Daoy (cell line): ENCODE measurements at places on chromosomes 2 and 18.

GRCh38 chr2:214575030-214575429 lies 164.2 kb downstream of the VWC2L start:
- no peak for DNase-seq

GRCh38 chr2:207403950-207404349 lies 125.8 kb upstream of the CREB1 start:
- DNase-seq = no peak

GRCh38 chr2:166882851-166883250 lies 5.4 kb upstream of the XIRP2 start:
- no peak for DNase-seq

DNA sequence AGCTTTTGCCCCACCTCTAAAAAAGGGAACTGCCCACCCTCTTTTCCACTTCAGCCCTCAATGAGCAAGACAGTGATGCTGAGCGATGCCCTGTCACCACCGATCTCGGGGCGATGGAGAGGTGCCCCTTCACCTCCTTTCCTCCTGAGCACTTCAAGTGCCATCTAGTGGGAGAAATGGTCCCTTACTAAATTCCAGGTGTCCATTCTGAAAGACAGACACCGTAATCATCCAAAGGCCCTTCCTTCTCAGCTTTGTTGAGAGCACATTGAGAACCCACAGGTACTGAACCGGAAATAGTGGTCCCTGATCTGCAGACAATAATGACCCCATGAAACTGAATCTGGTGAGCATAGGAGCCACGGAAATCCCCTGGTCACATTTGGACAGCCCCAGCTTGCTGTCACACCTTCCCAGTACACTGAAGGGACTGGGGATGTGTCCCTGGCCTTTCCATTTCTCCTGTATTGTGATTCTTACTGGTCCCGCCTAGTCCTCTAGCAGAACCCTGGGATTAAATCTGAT lies 38.5 kb downstream of the KCTD18 start:
- peak; percentile 31 for DNase-seq

GRCh38 chr2:54466870-54467269 lies 10.7 kb downstream of the SPTBN1 start:
- DNase-seq = no peak

- no peak for DNase-seq
These were observed 602 bp upstream of the ADAM17 start for GRCh38 chr2:9556121-9556743.

- no peak for DNase-seq
These were observed 1072.5 kb downstream of the SUCLG1 start for GRCh38 chr2:83386549-83386948.

DNA sequence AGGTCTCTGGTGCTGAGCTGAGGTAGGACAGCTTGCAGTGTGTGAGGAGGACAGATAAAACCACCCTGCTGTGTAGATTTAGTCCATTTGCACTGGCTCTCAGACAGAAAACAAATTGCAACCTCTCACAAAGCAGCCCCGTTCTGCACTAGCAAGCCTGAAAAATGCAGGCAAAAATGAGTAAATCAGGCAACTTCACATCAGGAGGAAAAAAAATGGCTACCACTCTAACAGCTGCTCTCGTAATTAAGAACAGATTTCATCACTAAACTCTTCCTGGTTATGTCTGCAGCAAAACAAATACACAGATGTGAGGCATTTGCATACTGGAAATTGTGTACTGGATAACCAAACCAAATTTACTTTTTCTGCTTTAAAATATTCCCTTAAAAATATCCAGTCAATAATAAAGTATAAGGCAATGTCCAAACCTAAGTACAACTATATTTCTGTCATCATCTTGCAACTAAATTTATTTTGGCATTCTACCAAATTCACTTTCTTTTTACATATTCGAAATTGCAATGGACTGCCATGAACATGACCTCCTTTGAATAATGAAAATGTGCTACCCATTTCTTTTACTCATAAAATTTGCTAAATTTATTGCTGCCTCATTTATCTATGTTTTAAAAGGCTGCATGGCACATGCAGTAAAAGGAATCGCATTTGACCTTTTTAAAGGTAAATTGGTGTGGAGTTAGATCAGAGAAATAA lies 157.4 kb downstream of the AFF3 start:
- no peak for DNase-seq

DNA sequence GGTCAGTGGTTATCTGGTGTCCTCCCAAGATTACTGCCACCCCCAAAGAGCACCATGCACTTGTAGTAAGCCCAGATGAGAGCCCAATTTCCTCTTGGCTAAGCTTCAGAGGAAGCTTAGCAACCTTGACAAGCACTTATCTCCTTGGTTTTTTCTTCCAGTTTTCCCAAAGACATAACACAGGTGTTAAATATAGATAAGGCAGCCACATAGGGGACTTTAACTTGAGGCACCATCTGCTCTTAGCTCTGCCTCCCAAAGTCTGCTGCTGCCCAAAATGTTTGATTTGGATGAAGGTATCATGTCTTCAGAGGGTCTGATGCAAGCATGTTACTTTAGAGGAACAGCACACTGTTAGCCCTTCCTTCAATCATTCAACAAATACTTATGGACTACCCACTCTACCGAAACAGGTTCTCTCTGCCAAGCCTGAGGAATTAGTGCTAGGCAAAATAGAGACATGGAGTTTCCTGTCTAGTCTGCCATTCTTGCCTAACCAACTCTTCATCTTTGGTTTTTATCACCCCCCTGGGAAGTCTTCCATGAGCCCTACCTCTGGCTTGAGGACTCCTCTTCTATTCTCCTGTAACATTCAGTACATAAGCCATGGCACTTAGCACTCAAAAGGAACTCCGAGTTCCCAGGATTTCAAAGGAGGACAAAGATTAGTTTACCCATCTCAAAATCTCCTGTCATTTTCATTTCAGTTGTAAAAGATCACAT lies 73.7 kb downstream of the SP3 start:
- DNase-seq = no peak

DNA sequence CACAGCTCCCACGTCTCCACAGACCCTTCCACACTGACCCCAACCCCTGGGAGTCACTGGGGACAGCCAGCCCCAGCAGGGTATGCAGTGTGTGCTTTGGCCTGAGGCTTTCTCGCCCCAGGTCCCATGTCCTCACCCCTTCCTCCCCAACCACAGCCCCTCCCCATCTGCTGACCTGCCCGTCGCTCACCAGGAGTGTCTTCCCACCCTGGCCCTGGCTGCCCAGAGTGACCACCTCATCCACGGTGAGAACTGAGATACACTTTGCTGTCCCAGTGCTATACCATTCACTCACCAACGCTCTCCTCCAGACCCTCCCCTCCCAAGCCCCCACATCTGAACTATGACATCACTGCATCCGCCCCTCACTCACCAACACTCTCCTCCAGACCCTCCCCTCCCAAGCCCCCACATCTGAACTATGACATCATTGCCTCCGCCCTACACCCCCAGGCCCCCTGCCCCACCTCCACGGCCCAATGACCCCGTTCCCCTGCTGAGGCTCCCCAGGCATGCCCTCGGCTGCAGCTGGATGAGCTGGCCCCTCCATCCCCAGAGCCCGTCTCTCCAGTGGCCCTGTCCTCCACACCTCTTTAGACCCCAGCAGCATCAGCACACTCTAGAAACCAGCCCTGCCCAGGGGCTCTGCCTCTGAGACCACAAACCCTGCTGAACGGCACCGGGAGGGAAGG lies 55.2 kb downstream of the ANKMY1 start:
- no peak for DNase-seq

- DNase-seq = no peak
These were observed 67.0 kb upstream of the SERTAD2 start for GRCh38 chr2:64720535-64721319.

DNA sequence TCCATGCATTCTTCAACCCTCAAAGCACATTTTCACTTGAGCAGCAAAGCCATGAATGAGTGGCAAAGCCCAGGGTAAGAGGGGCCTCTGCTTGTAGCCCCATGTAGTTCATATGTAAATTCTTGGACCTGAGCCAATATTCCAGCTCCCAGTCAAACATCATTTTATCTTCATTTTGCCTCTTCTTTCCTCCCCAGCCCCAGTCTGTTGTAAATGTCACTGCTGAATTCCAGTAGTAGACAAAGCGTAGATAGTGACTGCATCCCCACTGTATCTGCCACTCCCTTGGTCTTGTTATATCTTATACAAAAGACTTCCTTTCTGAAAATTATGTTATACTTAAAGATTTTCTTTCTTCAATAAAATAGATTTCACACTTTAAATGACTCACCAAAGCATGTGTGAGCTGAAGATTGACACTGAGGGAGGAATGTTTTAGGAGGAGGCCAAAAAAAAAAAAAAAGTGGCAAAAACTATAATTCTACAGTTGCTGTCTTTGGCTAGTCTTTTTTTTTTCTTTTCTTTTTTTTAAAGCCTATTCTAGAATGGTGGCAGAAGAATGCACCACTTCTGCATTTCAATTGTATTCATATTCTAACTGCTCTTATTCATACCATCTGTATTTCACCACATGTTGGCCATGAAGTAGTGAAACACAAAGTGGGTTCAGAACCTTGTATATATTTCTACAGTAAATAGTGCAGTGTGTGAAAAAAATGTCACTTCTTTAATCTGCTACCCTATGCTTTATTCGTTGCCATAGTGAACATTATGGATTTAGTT lies 306.1 kb downstream of the CPS1 start:
- DNase-seq = no peak

GRCh38 chr18:55863876-55864275 lies 275.9 kb upstream of the TCF4 start:
- DNase-seq = no peak

DNA sequence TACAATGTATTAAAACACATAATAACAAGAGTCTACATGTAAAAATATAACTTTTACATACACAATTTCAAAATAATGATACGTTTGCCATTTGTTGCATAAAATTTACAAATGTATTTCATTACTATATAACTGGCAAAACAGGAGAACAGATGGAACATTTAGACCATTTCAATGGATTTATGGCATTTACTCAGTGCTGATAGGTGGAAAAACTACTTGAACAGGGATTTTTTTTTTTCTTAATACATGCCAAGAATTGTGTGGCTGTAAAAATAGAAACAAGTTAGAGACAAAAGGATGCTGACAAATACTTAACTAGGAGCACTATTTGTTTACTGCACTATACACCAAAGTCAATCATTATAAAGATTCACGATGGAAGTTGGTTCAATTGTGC lies 266.8 kb upstream of the CCDC68 start:
- no peak for DNase-seq

GRCh38 chr18:12394428-12394827 lies 13.3 kb upstream of the PRELID3A start:
- no peak for DNase-seq

- no peak for DNase-seq
These were observed 38.1 kb downstream of the TMEM87B start for GRCh38 chr2:112093216-112093615.

GRCh38 chr2:28161466-28161865 lies 231.2 kb upstream of the FOSL2 start:
- peak; percentile 41 for DNase-seq

DNA sequence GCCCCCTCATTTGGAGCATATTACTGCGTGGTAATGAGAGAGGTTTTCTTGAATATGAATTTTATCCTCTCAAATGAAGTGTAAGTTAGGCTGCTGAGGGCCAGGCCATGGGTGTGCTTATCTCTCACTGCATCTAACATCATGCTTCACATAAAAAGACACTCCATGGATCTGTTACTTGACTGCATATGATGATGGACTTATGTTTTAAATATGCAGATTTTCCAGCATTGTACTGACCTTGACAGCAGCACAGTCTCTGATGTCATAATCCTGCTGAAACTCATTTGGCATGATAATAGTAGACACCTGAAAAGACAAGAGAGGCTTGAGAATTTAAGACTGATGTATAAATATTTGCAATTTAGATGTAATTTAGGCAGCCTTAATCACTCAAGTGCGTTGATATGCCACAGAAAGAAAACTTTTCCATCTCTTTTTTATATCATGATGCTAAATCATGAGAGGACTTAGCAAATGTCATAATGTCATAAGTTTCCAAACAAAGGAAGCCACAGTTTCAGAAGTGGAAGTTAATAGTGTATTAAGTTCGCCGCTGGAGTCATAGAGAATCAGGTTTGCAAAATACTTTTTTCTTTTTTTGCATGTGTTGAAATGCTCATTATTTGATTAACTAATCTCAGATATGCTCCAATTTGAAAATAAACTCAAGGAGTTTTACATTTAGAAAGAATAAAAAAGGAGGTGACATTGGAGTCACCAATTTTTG lies 62.7 kb upstream of the CD302 start:
- no peak for DNase-seq

- DNase-seq = no peak
These were observed 14.1 kb downstream of the IL1RN start for GRCh38 chr2:113141451-113141850.

DNA sequence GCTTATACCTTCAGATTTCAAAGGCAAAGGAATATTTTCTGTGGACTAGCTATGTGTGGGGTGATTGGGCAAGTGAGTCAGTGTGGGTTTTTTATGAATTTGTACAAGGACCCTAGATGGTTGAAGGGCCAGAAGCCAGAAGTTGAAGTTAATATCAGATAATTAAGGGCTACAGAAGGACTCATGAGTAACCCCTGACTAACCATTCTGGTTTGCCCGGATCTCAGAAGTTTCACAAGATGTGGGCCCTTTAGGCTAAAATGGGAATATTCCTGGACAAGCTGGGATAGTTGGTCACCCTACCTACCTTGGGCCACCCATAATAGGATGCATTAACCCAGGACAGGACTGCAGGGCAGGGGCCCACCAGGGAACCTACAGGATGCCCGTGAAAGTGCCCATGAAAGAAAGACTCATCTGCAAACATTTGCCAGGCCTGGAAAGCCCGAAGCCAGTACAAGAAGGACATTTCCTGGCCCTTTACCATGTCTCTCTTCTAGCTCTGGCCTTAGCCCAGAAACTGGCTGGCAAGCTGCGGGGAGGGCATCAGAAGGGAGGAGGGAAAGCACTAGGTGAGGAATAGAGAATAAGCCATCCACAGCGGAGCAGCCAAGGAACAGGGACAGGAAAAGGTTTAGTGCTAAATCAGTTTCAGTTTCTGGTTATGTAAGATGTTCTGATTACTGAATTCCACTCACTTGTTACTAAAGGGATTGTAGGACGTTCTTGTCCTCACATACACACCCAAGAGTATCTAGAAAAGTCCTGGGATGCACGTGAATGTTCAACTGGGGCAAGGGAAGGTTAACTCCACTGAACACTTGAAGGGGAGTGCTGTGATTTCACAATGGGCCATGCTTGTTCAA lies 33.6 kb downstream of the GCG start:
- DNase-seq = peak; percentile 44

DNA sequence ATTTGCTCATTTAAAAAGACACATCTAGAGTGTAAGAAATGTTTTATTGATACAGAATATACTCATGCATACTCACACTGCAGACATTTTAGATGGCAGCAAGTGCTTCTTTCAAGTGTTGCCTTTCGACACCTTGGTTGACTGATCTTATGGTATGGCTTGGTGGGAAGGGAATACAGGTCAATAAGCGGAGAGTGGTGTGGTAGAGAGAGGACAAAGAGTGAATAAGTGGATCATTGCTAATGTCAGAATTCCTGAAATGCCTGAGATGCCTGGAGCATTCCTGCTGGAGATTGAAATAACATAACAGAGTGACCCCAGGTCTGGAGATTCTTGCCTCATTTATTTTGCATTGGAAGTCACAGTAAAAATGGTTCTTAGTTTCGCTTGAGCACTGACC lies 76.7 kb downstream of the RND3 start:
- DNase-seq = peak; percentile 71

- DNase-seq = no peak
These were observed 14.6 kb upstream of the HNRNPLL start for GRCh38 chr2:38617301-38617700.

- no peak for DNase-seq
These were observed 22.7 kb upstream of the NFATC1 start for GRCh38 chr18:79372991-79373390.
